ENCODE measurements at places on chromosomes 1 and 21.

GRCh38 chr1:42690477-42691156 is 8.4 kb downstream of the YBX1 start:
- DNase-seq: no peak

- DNase-seq: peak; percentile 75
These were observed 4.5 kb upstream of the IER5 start for GRCh38 chr1:181083842-181084605.

- DNase-seq: peak; percentile 30
These were observed 1.3 kb upstream of the LAPTM5 start for GRCh38 chr1:30758785-30759380.

DNA sequence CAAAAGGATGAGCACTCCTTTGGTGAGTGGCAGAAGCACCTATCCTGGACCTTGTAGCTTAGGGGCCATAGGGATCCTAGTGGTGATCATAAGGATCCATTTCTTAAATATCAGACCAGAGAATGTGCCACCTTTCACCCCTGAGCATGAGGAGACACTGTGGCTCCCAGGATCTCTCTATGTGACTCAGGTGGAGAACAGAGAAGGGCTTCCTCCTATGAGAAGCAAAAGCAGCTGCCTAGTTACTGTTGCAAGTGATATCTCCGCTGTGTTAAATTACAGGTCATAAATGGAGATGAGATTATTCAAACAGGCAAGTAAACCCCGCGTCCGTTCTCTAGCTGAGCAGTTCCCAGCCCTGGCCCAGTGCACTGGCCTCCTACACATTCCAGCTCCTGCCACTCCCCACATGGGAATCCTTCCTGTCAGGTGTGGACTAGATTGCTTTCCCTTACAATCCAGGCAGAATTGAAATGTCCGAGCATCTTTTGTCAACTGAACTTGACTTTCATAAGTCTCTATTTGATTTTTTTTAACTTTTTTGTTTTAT is 26.3 kb downstream of the CLEC20A start:
- DNase-seq: no peak

GRCh38 chr1:166839600-166840308 is 479 bp downstream of the POGK start:
- DNase-seq: peak; percentile 68

DNA sequence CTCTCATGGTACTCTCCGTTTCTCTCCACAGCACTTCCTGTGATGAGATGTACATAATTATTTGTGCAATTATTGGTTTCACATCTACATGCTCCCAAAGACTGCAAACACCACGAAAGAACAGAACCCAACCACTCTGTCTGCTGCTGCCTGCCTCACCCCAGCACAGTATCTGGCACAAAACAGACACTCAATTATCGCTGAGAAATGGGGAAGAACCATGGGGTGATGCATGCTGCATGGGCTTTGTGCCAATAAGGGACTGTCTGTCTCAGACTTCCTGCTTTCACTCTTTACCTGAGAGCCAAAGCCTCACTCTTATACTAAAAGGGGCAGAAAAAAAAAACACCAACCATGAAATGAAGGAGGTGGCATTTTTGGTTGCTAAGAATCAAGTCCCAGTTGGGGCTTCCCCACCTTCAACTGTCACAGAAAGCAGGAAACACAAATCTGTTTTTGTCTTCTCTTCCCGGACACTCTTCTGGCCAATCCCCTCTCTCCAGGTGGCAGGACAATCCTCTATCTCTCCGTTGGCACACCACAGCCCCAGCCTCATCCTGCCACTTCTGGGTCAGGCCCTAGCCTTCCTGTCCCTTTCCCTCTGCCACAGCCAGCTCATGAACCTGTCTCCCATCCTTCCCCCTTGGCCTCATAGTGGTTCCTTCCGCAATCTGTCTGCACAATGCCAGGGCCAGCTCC is 82.0 kb downstream of the TGFBR3 start:
- DNase-seq: no peak

GRCh38 chr1:241600496-241600901 is 39.7 kb downstream of the CHML start:
- DNase-seq: no peak

- DNase-seq: no peak
These were observed 73.3 kb upstream of the PDE4B start for GRCh38 chr1:65719391-65719790.

DNA sequence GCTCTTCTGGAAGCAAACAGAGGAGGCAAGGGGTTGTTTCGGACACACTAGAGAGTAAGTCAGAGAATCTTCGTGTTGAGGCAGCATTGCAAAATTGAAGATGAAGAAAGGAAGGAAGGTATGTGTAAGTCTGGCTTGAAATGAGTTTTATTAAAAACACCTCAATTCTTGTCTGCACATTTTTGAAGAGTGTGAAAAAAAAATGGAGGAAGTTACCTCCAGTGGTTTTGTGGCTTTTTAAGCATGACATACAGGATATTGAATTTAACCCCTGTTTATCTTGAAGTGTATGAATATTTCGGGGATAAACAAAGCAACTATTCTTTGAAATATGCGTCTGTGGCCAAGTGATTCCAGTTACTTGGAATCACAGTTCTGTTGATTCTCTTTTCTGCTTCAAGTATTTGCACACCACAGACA is 203.2 kb upstream of the SGIP1 start:
- no peak for DNase-seq

DNA sequence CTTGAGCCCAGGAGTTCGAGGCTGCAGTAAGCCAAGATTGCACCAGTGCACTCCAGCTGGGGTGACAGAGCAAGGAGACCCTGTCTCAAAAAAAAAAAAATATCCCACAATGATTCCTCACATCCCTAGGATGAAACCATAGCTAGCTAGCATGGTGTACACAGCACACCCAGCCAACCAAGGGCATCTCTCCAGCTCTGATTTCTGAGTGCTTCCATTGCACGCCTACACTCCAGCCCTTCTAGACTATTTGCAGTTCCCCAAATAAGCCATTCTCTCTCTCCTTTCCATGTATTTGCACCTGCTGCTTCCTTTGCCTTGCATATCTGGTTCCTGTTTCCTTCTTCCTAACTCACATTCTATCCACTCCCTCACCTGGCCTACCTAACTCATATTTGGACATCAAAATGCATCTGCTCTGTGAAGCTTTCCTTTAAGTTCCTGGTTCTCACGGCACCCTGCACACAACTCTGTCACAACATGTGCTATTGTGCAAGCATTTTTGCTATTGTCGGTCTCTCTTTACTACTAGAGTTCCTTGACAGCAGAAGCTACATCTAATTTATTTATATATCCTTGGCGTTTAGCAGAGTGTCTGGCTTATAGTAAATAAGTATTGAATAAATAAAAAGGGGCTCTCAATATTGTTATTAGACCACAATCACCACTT is 2.4 kb upstream of the ELAPOR1 start:
- no peak for DNase-seq

- DNase-seq: no peak
These were observed 72.1 kb downstream of the DNM3 start for GRCh38 chr1:171913385-171913784.

- no peak for DNase-seq
These were observed 215.7 kb downstream of the DSCAM start for GRCh38 chr21:40631211-40631610.

DNA sequence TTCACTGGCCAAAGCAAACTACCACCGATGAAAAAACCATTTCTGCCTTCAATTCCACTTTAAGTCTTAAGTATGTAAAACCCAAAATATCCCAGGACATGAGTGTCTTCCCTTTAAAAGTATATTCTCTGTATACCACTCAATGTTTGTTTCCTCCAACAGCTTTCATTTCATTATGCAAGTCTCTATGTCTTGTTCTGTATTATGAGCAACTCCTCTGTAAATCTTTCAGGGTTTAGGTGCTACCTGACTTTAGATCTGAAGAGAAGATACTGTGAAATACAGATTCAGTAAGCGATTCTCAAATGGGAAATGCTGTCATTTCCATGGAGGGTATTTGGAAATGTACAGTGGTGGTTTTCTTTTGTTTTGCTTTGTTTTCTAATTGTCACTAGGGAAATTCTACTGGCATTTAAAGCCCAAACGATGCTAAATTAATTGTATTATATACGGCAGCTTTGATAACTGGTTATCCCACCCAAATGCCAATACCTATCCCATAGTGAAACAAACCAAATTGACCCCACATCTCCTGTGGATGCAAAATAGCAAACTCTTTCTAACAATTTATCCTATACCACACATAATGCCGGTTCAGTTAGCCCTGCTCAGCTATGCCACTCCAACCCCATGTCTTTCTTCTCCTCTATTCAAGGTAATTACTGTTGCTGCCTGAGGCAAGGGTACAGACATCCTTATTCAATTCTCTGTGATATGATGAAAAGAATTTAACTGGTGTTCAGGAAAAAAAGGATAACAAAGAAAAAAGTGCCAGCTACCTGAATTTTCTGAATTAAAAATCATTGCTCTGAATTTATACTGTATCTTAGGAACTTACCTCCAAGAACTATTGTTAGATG is 182.8 kb downstream of the EIF4G3 start:
- DNase-seq: no peak

GRCh38 chr21:38958323-38958705 is 152.6 kb downstream of the ETS2 start:
- no peak for DNase-seq

GRCh38 chr21:26840912-26841311 is 4.3 kb downstream of the ADAMTS1 start:
- no peak for DNase-seq

DNA sequence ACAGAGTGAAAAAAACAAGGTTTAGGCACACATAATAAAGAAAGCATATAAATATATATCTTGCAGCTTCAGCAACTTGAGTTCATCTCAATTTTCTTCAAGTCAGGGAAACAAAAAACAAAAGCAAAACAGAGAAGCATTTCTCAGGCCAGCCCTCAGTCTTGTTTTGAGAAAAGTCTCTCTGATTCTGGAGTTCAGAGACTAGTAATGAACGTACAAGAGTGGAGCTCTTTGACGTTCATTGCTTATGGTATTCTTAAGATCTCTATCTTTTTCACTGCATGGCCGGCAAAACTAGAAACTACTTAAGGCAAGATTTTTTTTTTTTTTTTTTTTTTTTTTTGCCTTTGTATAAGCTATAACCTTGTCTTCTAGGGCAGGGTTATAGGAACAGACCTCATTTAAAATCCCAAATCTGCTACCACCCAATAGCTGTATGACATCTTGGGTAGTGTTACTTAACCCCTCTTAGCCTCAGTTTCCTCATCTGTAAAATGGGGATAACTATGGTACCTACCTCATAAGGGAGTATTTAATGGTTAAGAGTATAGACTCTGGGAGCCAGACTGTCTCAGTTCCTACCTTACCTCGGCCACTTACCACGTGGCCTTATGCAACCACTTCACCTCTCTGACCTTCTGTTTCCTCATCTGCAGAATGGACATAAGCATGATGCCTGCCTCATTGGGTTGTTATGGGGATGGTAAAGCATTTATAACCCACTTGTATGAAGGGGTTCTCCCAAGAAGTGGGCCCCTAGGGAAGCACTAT is 33.6 kb downstream of the LMO4 start:
- no peak for DNase-seq

All from GM23338 (cell line).